ENCODE measurements at places on chromosomes 1 and 21.

GRCh38 chr1:47627471-47628370 lies 189.9 kb downstream of the FOXD2 start:
- no peaks in the 10 kb centered on the region for H3K4me1 ChIP-seq
- peaks cover 46% of the 10 kb centered on the region for H3K27me3 ChIP-seq
- H3K36me3 ChIP-seq = no peaks in the 10 kb centered on the region

- peak overlapping the region; percentile 87 for H3K27ac ChIP-seq
- H3K36me3 ChIP-seq = peaks cover 29% of the 10 kb centered on the region
- H3K4me1 ChIP-seq = peaks cover 56% of the 10 kb centered on the region
- no peaks in the 10 kb centered on the region for H3K27me3 ChIP-seq
- peak overlapping the region; percentile 58 for H3K4me3 ChIP-seq
Observed at GRCh38 chr1:208189716-208190115, 54.5 kb downstream of the PLXNA2 start.

DNA sequence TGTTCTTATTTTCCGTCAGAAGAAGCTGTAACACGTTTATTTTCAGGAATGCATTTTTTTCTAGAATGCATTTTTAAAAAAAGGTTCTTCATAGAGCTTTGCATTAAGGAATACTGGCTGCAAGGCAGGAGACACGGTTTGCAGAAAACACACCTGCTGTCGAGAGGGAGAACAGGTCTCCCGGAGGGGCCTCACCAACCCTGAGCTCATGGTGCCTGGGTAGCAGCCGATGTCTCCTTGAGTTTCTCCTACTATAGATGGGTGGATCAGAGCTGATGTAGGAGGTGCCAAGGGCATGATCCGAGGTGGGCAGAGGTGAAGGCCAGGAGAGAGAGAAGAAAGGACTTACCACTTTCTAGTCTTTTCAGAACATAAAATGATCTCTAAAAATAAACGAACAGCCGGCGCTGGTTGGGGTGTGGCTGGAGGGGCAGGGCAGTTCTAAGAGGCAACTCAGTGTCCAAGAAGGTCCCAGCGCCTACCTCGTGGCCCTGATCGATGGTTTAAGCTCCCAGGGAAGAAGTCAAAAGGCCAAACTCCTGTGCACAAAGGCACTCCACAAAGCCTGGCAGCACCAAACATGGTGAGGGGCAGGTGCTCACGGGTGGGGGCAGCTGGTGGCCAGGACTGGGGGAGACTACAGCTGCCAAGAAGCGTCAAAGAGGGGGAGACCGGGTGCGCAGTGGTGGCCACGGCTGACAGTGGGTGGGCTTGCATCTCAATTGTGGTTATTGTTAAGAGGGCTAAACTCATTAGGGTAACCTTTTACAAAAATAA lies 12.2 kb downstream of the MORN1 start:
- DNase-seq = no peak
- no peaks in the 10 kb centered on the region for H3K36me3 ChIP-seq
- no peak overlapping the region for H3K4me3 ChIP-seq
- H3K27me3 ChIP-seq = peaks cover 2% of the 10 kb centered on the region

- DNase-seq = no peak
- H3K36me3 ChIP-seq = peaks cover 3% of the 10 kb centered on the region
- H3K4me3 ChIP-seq = peak overlapping the region; percentile 98
- peak overlapping the region; percentile 95 for H3K27ac ChIP-seq
- peaks cover 6% of the 10 kb centered on the region for H3K27me3 ChIP-seq
Observed at GRCh38 chr1:179082333-179082998, 596 bp downstream of the TOR3A start.

- DNase-seq = no peak
- peaks cover 19% of the 10 kb centered on the region for H3K36me3 ChIP-seq
- no peak overlapping the region for H3K27ac ChIP-seq
- H3K4me1 ChIP-seq = no peaks in the 10 kb centered on the region
- no peak overlapping the region for H3K4me3 ChIP-seq
Observed at GRCh38 chr1:203239081-203239480, 9.6 kb upstream of the CHIT1 start.

GRCh38 chr1:199113265-199113869 lies 474.5 kb downstream of the PTPRC start:
- H3K27me3 ChIP-seq = no peaks in the 10 kb centered on the region
- peak; percentile 47 for DNase-seq

- DNase-seq = no peak
- no peaks in the 10 kb centered on the region for H3K27me3 ChIP-seq
- H3K4me3 ChIP-seq = no peak overlapping the region
- peaks cover 24% of the 10 kb centered on the region for H3K4me1 ChIP-seq
- H3K27ac ChIP-seq = no peak overlapping the region
Observed at GRCh38 chr1:209758400-209758799, 2.5 kb downstream of the TRAF3IP3 start.

- H3K36me3 ChIP-seq = peaks cover 9% of the 10 kb centered on the region
- no peaks in the 10 kb centered on the region for H3K27me3 ChIP-seq
- H3K4me3 ChIP-seq = peak overlapping the region; percentile 58
- H3K4me1 ChIP-seq = peaks cover 35% of the 10 kb centered on the region
- peak; percentile 58 for DNase-seq
- H3K27ac ChIP-seq = peak overlapping the region; percentile 93
Observed at GRCh38 chr1:78370356-78370755, 120.4 kb upstream of the PTGFR start.

GRCh38 chr1:41915786-41916571 lies 2.7 kb downstream of the HIVEP3 start:
- H3K36me3 ChIP-seq = no peaks in the 10 kb centered on the region
- H3K4me1 ChIP-seq = peaks cover 65% of the 10 kb centered on the region
- H3K27ac ChIP-seq = no peak overlapping the region
- H3K27me3 ChIP-seq = no peaks in the 10 kb centered on the region

- H3K4me3 ChIP-seq = no peak overlapping the region
- no peak overlapping the region for H3K27ac ChIP-seq
- no peaks in the 10 kb centered on the region for H3K36me3 ChIP-seq
Observed at GRCh38 chr1:71087060-71087459, 6.2 kb upstream of the ZRANB2 start.

DNA sequence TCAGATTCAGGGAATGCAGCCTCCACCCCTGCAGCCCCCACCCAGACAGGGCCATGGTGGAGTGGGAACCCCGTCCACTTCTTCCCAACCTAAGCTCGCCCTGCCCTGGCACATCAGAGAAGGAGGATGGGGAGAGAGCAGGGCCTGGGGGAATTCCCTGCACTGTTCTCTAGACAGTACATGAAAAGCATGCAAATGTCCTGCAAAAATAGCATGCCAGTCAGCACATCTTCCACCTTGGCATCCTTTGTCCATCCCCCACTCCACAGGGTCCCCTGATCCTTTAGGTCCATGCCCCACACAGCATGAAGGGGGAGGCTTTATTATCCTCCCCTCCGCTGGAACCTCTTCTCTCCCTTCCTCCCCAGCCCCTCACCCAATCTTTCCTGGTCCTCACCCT lies 35.0 kb upstream of the RD3 start:
- H3K27ac ChIP-seq = no peak overlapping the region
- H3K4me1 ChIP-seq = peaks cover 6% of the 10 kb centered on the region
- H3K36me3 ChIP-seq = no peaks in the 10 kb centered on the region

DNA sequence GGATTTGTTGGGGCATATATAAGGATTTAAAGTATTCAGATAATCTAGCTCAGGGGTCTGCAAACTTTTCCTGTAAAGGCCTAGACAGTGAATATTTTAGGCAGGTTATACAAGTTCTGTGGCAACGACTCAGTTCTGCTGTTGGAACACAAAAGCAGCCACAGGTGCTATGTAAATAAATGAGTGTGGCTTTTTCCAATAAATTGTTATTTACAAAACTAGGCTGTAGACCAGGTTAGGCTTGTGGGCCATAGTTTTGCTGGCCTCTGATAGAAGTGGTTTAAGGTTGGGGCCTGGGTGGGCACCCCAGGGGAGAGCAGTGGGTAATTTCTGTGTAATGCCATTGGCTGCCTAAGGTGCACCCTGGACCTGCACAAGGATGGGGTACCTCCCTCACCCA lies 16.9 kb upstream of the IGFN1 start:
- peaks cover 34% of the 10 kb centered on the region for H3K4me1 ChIP-seq
- no peak for DNase-seq
- H3K4me3 ChIP-seq = no peak overlapping the region
- H3K27me3 ChIP-seq = peaks cover 8% of the 10 kb centered on the region
- no peaks in the 10 kb centered on the region for H3K36me3 ChIP-seq

DNA sequence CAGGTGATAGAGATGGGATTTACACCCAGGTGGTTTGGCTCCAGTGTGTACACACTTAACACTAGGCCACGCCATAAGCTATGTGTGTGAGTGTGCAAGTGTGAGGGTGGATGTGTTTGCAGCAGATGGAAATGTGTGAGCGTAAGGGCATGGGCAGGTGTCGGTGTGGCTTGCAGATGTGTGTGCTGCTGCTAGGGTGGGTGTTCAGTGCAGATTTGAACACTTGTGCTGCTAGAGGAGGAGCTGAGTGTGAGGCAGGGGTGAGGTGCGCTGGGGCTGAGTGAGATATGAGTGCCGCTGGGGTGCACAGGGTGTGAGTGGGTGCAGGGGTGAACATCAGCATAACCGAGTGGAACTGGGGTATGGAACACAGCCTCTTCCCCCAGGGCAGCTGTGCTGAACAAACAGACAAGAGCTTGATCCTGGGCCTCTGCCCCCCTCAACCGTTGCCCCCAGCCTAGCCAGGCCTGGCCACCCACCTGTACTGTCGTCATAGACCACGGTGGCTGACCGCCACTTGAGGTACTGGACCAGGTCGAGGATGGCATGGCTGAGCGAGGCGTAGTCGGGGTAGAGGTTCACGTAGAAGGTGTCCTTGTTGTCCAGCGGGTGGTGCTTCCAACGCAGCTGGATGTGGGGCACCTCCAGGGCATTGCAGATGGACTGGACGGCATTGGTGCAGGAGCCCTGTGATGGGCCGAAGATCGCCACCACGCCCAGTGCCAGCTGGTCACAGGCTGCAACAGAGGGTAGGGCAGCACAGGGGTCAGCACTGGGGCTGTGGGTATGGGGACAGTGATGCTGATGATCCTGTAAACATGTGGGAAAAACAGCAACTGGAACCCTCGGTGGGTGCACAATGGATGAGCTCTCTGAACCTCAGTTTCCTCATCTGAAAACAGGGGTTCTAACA lies 153.9 kb downstream of the GRIK3 start:
- no peaks in the 10 kb centered on the region for H3K27me3 ChIP-seq
- H3K4me1 ChIP-seq = no peaks in the 10 kb centered on the region
- no peaks in the 10 kb centered on the region for H3K36me3 ChIP-seq
- no peak overlapping the region for H3K27ac ChIP-seq
- H3K4me3 ChIP-seq = no peak overlapping the region

DNA sequence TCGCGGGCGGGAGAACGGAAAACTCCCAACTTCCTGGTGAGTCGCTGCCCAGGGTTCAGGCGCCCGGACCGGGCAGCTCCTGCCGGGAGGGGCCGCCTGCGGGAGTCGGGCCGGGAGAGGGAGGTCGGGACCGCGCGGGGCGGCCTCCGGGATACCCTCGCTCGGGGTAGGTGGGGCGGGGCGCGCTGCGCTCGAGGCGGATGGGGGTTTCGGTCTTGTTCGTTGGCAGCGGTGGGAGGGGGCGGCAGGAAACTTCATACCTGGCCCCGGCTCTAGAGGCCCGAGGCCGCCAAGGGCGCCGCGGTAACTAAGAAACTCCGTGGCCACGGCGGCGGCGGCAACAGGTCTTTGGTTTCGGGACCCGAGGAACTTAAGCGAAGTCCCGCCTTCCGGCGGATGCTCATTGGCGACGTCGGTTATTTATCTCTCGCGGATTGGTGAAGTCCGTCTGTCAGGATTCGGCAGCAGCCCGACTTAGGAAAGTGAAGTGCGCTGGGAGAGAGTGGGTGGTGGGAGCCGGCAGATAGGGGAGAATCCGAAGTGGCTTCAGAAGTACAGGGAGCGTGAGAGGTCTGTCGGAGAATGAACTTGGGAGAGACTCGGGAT lies 546 bp downstream of the NEK7 start:
- H3K36me3 ChIP-seq = peaks cover 39% of the 10 kb centered on the region
- H3K27me3 ChIP-seq = peaks cover 9% of the 10 kb centered on the region
- H3K4me3 ChIP-seq = peak overlapping the region; percentile 99
- H3K27ac ChIP-seq = peak overlapping the region; percentile 96

DNA sequence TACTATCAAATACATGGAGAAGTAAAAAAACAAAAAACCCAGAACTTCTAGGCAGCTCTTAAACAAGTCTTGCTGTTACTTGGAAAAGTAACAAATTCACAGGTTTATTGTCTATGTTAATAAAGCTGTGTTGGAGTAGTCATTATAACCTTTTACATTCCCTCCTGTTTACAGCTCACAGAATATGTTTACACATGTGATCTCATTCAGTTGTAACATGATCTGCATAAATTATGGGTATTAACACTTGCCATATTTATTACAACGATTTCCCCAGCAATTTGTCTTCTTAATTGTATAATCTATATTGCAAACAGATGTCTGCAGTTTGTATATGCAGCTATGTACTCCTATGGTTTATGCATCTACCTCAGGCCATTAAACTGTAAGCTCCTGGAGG lies 28.6 kb downstream of the ERG start:
- H3K27ac ChIP-seq = no peak overlapping the region
- H3K4me1 ChIP-seq = no peaks in the 10 kb centered on the region
- no peak overlapping the region for H3K4me3 ChIP-seq
- peaks cover 5% of the 10 kb centered on the region for H3K27me3 ChIP-seq

DNA sequence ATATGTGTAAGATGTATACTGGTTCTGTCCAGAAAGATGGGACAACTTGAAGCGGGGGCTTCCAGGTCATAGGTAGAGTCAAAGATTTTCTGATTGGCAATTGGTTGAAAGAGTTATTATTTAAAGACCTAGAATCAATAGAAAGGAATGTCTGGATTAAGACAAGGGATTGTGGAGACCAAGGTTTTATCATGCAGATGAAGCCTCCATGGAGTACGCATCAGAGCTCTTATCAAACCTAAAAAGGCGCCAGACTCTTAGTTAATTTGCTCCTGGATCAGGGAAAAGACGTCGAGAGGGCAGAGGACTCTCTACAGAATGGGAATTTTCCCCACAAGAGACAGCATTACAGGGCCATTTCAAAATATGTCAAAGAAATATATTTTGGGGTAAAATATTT lies 23.7 kb upstream of the ETV3 start:
- peaks cover 14% of the 10 kb centered on the region for H3K27me3 ChIP-seq
- DNase-seq = no peak
- peaks cover 22% of the 10 kb centered on the region for H3K4me1 ChIP-seq
- no peak overlapping the region for H3K27ac ChIP-seq
- H3K4me3 ChIP-seq = no peak overlapping the region

GRCh38 chr1:228062812-228063211 lies 19.7 kb upstream of the ARF1 start:
- H3K27ac ChIP-seq = no peak overlapping the region
- H3K4me3 ChIP-seq = no peak overlapping the region
- H3K4me1 ChIP-seq = no peaks in the 10 kb centered on the region

DNA sequence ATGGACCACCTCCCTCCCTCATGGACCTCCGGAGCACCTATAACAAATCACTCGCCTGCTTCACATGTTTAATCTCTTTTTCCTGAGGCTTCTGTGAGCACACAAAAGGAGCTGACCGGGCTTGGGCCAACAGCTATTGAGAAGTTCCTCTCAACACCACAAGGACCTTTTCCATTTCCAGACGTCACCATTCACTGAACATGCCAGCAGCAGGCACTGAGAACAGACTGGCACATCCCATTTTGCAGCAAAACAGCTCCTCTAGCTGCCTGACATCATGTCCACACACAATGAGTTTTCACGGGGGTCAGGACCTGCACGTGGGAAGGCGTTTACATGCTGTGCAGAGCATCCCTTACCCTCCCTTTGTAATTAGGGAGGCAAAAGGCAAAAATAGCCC lies 11.0 kb downstream of the SUSD4 start:
- H3K4me3 ChIP-seq = no peak overlapping the region
- DNase-seq = no peak
- H3K27ac ChIP-seq = no peak overlapping the region
- H3K27me3 ChIP-seq = peaks cover 40% of the 10 kb centered on the region
- H3K4me1 ChIP-seq = no peaks in the 10 kb centered on the region

All from HFFc6 (cell line).